Thoracic aorta (tissue), 2 donors: ENCODE measurements at places on chromosomes 12 and 14. TPM values are rescaled to one million over a fixed set of nuclear protein-coding genes. Genes with fewer than 3 reads are reported as not detected.

DNA sequence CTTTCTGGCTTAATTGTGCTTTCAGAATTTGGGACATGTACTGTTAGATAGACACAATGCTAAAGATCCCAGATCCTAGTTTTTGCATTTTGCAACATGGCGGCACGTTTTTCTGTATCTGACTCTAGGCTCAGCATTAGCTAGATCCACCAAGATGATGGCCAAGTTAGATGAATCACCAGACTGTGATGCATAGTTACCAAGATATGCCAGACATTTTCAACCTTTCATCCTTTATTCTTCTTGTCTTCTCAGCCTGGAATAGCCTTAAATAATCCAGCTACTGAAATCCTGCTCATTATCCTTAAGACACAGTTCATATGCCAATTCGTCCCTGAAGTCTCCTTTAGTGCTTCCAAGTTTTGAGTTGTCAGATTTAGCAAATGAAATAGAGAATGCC is 144.9 kb upstream of the CRY1 start:
- H3K27me3 ChIP-seq, result no peaks in the 10 kb centered on the region
- no peak for DNase-seq
- H3K36me3 ChIP-seq, result no peaks in the 10 kb centered on the region
- H3K27ac ChIP-seq, result no peak overlapping the region
- no peak overlapping the region for H3K4me3 ChIP-seq

DNA sequence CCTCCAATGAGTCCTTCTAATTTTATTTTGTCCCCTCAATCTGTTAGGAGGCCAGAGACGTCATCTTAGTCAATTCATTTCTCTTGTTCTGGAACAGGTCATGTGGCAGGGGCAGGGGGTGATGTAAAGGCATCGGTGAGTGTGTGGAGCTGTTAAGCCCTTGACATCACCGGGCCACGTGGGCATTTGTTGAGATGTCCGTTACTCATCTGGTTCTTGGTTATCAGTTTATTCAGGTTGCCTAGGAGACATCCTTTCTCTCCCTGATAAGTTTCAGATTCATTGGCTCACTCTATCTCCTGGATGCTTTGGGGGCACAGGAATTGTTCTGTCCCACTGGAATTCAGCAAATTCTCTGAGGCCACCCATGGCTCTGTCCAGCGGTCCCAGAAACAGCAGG is 33.6 kb upstream of the SEL1L start:
- no peak for DNase-seq
- H3K36me3 ChIP-seq, result no peaks in the 10 kb centered on the region

- H3K4me3 ChIP-seq, result no peak overlapping the region
- DNase-seq, result no peak
- no peaks in the 10 kb centered on the region for H3K27me3 ChIP-seq
- no peak overlapping the region for H3K27ac ChIP-seq
- peaks cover 3% of the 10 kb centered on the region for H3K4me1 ChIP-seq
- no peaks in the 10 kb centered on the region for H3K36me3 ChIP-seq
These were observed 13.8 kb upstream of the CACNA1C start for GRCh38 chr12:2039034-2039433.

DNA sequence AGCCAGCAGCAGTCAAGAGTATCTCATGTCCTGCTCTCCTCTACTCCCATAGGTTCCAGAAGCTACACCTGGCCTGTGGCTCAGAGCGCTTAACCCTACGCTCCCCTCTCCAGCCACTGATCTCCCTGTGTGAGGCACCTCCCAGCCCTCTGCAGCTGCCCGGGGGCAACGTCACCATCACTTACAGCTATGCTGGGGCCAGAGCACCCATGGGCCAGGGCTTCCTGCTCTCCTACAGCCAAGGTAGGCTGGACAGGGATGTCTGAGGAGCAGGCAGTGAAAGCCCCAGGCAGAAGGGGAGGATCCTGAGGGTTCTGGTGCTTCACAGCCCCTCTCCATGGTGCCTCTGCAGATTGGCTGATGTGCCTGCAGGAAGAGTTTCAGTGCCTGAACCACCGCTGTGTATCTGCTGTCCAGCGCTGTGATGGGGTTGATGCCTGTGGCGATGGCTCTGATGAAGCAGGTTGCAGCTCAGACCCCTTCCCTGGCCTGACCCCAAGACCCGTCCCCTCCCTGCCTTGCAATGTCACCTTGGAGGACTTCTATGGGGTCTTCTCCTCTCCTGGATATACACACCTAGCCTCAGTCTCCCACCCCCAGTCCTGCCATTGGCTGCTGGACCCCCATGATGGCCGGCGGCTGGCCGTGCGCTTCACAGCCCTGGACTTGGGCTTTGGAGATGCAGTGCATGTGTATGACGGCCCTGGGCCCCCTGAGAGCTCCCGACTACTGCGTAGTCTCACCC is 3.6 kb downstream of the LRP10 start:
- H3K36me3 ChIP-seq, result peaks cover 57% of the 10 kb centered on the region
- H3K4me1 ChIP-seq, result peaks cover 14% of the 10 kb centered on the region
- H3K27ac ChIP-seq, result no peak overlapping the region
- H3K4me3 ChIP-seq, result no peak overlapping the region
- H3K27me3 ChIP-seq, result no peaks in the 10 kb centered on the region
- DNase-seq, result no peak

DNA sequence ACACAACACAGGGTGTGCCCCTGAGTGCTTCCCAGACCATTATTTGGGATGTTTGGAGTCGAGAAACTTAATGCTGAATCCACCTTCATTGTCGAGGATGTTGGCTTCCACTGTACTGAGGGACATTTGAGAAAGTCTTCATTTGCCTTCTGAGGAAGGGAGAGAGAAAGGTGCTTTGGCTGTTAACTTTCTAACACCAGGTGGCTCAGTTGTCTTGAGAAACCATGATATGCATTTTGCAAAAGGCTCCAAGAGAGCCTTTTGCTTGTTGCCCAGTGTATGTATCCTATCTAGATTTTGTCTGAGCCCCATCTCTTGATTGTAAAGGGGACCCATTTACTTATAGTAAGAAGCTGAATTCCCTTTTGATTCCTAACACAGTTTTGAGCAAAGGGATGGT is 28.6 kb upstream of the NRXN3 start:
- H3K27ac ChIP-seq, result no peak overlapping the region
- H3K36me3 ChIP-seq, result no peaks in the 10 kb centered on the region
- DNase-seq, result no peak
- H3K27me3 ChIP-seq, result no peaks in the 10 kb centered on the region
- no peak overlapping the region for H3K4me3 ChIP-seq
- H3K4me1 ChIP-seq, result no peaks in the 10 kb centered on the region

DNA sequence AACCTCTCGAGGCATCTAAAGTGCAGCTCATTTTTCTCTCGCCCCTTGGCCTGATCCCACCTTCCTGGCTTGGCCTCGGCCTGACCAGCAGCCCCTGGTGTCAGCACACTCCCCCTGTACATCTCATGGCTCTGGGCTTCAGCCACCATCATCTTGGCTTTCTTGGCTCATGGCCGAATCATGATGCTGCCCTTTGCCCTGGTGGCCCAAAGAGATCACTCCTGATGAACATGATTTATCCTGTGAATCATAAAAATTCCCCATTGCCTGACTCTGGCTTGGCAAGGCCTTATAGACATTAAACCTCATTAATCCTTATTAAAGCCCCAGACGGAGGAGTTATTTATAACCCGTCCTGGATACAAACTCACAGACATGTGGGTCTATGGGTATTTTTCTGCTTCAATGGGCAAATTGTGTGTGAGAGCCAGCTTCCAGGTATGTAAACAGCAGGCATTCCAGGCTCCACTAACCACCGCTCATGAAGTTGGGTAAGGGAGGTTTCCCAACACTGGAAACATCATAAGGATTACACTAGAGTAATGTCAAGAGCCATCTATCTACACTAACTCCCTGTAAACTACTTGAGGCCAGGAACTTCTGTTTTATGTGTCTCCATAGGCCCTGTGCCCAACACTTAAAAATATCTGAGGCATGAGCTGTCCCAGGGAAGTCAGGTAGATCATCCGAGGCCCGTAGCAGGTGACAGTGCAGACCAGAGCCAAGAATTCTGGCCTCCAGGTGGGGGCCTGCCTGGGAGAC is 171.2 kb downstream of the TTC8 start:
- H3K4me1 ChIP-seq, result peaks cover 5% of the 10 kb centered on the region
- H3K27ac ChIP-seq, result no peak overlapping the region
- no peak overlapping the region for H3K4me3 ChIP-seq
- no peaks in the 10 kb centered on the region for H3K36me3 ChIP-seq
- no peak for DNase-seq
- H3K27me3 ChIP-seq, result no peaks in the 10 kb centered on the region

DNA sequence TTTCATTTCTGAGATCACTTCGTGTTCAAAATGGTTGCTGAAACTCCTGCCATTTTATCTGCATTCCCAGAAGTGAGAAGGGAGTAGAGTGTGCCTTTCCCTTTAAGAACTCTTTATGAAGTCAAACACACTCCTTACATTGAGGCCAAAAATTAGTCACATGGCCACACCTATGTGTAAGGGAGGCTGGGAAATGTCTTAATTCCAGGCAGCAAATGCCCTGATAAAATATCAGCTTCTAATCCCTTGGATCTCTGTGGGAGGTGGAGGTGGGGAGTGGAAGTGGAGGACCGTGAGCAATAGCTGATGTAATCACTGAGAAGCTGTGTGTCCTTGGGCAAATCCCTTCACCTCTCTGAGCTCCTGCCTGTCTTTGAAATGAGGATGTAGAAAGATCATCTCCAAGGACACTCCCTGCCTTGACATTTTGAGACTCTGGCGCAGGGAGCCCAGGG is 22.7 kb upstream of the ANKRD9 start:
- no peaks in the 10 kb centered on the region for H3K4me1 ChIP-seq
- H3K4me3 ChIP-seq, result no peak overlapping the region
- H3K36me3 ChIP-seq, result no peaks in the 10 kb centered on the region
- no peaks in the 10 kb centered on the region for H3K27me3 ChIP-seq
- no peak overlapping the region for H3K27ac ChIP-seq

DNA sequence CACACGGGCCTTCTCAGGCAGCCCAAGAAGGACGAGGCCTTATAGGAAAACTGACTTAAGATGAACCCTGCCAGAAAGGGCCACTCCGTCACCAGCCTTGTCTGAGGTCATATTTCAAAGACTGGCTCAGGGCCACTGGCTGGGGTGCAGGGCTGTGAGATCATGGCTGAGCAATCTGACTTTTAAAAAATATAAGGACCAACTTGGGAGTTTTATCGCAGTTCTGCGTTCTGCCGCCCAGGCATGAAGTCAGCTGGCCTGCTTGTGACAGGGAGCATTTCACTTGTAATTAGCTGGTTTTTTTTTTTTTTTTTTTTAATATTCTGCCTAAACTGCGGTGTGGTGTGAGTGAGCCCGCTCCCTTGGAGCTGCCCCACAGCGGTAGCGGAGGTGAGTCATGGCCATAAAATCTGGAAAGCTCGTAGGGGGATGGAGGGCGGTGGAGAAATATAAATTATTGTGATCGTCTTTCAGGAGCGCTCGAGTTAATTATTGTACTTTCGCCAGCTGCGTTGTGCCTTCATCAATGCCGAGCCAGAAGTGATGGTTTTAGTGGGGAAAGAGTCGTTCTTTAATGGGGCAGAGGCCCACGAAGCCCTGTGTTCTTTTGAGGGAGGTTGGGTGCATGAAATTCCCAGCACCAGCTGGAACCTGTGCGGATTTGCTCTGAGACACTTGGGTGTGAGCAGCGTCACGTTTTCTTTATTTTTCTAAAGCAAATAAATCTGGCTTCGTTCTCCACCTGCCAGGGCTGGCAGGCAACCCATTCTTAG is 231.9 kb downstream of the C12orf75 start:
- H3K27ac ChIP-seq, result peak overlapping the region; percentile 46
- H3K27me3 ChIP-seq, result no peaks in the 10 kb centered on the region
- peak overlapping the region; percentile 58 for H3K4me3 ChIP-seq
- H3K4me1 ChIP-seq, result peaks cover 20% of the 10 kb centered on the region
- peak; percentile 38 for DNase-seq

DNA sequence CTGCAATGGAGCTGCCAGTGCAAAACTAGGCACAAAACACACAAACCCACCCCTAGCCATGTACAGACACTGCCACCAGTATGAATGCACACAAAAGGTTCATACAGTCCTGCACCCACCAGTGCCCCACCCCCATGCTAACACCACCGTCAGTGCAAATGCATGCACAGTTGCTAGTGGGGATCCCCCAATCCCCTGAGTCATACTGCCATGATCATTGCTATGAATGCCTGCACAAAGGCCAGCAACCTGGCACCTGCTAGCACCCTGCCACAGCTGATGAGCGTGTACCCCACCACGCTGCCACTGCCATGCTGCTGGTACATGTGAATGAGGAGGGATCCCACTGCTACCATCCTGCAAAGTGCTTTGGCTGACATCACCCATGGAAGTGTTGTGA is 23.9 kb downstream of the PZP start:
- H3K27ac ChIP-seq, result no peak overlapping the region
- no peaks in the 10 kb centered on the region for H3K4me1 ChIP-seq
- H3K27me3 ChIP-seq, result no peaks in the 10 kb centered on the region
- no peak overlapping the region for H3K4me3 ChIP-seq
- H3K36me3 ChIP-seq, result no peaks in the 10 kb centered on the region

GRCh38 chr12:115185506-115185905 is 501.5 kb upstream of the TBX3 start:
- H3K4me3 ChIP-seq, result no peak overlapping the region
- H3K27me3 ChIP-seq, result no peaks in the 10 kb centered on the region
- H3K4me1 ChIP-seq, result no peaks in the 10 kb centered on the region
- H3K27ac ChIP-seq, result no peak overlapping the region

DNA sequence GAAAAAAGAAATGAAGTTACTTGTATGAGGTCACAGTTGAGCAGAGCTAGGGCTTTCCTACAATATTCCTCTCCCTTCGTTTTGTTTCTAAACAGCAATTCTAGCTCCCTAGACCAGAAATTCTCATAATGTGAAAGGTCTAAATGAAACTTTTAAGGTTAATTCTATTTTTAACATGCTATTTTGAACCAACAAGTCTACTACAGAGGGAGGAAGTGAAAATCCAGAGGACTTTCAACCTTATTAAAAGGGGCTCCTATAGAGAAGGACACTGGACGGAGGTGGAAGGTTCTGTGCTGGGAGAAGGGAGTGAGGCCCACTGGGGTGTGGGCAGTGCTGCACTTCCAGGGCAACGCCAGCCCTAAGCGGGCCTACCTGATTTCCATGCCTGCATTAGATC is 13.4 kb downstream of the GSG1 start:
- H3K4me1 ChIP-seq, result peaks cover 16% of the 10 kb centered on the region
- H3K27me3 ChIP-seq, result no peaks in the 10 kb centered on the region
- DNase-seq, result no peak
- no peaks in the 10 kb centered on the region for H3K36me3 ChIP-seq

- no peaks in the 10 kb centered on the region for H3K36me3 ChIP-seq
- H3K27ac ChIP-seq, result no peak overlapping the region
- no peaks in the 10 kb centered on the region for H3K4me1 ChIP-seq
- H3K27me3 ChIP-seq, result no peaks in the 10 kb centered on the region
These were observed 63.1 kb downstream of the DRAM1 start for GRCh38 chr12:101940400-101940950.

- no peak for DNase-seq
- H3K27ac ChIP-seq, result no peak within 1 kb of the TSS
- no peaks in the 10 kb centered on the region for H3K27me3 ChIP-seq
- H3K36me3 ChIP-seq, result no peaks in the 10 kb centered on the region
- H3K4me1 ChIP-seq, result no peaks in the 10 kb centered on the region
These were observed at the start of gene SP7 for GRCh38 chr12:53336181-53336681. Gene SP7, minus strand, starts transcription at chr12:53336354. Its CDS starts 708 bp downstream, at chr12:53335646.

PRPH gene
- total RNA-seq, result 2.5 TPM

FOXN4 gene
- not detected for total RNA-seq

CYP46A1 gene
- total RNA-seq, result 1.3 TPM

GLRX5 gene
- total RNA-seq, result 22.9 TPM

RNASE3 gene
- total RNA-seq, result not detected

MDGA2 gene
- total RNA-seq, result not detected

OR10G2 gene
- not detected for total RNA-seq

TTC6 gene
- total RNA-seq, result not detected

TAS2R30 gene
- total RNA-seq, result 4.1 TPM

FBLN5 gene
- total RNA-seq, result 824 TPM

POTEG gene
- not detected for total RNA-seq

PLEKHD1 gene
- 0.14 TPM for total RNA-seq

NRL gene
- total RNA-seq, result 0.92 TPM

DACT1 gene
- total RNA-seq, result 50.9 TPM

C14orf132 gene
- 23.0 TPM for total RNA-seq
